ENCODE measurements at places on chromosomes 16 and 17.
A peak's percentile ranks its signal among the peaks of the same experiment; 100 is the strongest.

DNA sequence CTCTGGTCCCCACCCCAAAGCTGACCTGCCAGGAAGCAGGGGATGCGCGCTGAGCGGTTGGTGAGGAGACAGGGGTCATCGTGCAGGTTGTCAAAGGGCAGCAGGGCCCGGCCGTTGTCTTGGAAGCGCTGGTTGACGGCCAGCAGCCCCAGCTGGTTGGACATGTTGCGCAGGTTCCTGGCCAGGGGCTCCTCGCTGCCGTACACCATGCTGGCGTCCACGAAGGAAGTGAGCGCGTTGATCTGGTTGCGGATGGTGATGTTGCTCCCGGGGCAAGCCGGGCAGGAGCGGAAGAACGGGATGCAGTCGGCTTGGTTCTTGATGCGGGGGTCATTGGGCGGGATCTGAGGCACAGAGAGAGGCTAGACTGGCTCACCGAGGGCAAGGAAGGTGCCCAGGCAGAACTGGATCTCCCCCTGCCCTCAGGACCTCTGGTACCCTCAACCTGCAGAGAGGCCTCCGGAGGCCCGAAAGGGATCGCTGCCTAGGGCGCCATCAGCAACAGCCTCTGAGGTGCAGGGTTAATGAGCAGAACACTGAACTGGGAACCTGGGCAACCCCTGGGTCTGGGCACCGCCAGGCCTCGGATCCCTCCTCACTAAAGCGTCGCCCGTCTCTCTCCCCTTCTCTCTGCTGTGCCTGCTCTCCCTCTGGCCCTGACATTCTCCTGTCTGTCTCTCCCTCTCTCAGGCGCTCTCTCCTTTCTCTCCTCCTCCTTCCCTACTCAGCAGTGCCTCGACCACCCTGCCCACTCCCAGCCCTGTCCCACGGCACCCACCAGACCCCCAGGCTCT, 2.7 kb downstream of the MPO start:
- no peak for DNase-seq

DNA sequence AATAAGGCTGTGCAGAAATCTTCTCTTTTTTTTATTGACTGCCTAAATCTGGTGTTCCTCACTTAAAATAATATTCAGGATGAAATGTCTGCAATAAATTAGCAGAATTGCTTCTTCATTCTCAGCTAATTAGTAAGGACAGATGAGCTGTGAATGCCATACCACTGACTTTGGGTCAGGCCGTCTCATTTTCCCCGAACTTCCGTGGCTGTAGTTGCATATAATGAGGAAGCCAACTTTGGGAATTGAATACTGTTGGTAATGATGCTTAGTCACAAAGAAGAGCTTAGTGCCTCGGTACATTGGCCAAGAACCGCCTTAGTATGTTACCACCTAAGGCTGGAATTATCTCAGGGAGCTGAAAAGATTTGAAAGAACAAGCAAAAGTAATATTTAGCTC, 47.6 kb downstream of the NUP93 start:
- DNase-seq = no peak

DNA sequence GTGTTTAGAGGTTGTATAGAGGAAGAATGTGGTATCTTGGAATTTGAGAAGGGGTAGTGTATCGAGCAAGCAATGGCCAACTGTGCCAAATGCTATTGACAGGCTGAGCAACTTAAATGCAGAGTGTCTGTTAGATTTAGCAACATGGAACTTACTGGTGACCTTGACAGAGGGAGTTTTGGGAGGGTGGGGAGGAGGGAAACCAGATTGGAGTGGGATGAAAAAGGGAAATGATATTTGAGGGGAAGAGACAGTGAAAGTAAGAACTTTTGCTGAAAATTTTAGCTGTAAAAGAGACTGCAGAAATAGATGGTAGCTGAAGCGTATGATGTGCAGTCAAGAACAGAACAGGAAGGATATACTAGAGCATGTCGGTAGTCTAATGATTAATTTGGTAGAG, 1.1 kb downstream of the LRRC36 start:
- no peak for DNase-seq

GRCh38 chr16:30615358-30616091, 5.3 kb upstream of the ZNF689 start:
- no peak for DNase-seq

DNA sequence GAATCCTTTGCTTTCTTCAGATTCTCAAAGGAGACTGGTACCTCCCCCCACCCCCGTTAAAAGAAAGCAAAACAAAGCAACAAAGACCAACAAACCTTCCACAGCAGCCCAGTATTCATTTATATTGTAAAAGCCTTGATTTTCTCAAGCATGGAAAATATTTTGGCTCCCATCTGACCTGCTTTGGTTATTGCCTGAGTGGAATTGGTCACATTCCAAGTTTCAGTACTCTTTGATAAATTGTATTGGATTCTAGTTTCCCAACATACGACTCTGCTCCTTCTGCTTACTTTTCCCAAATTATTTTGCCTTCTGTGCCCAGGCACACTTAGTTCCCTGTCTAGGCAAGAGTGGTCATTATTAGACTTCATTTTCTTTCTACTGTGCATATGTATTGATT, 1.3 kb downstream of the ABCC11 start:
- no peak for DNase-seq

GRCh38 chr16:46885960-46886763, 2.0 kb downstream of the GPT2 start:
- DNase-seq = no peak

- DNase-seq = no peak
These were observed 515.0 kb downstream of the TMEM114 start for GRCh38 chr16:8075271-8075670.

DNA sequence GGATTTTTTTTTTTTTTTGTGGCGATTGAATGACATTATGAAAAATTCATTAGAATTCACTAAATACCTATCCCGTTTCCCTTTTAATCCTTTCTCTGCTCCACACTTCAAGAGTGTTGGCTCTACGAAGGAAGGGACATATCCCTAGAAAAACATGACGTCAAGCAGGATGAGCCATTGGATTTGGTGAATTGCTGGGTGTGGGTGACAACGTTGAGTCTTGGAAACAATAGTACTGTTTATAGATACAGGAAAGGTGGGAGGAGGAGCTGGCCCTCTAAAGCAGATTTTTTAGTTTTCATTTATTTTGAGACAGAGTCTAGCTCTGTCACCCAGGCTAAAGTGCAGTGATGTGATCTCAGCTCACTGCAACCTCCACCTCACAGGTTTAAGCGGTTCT, 167.6 kb upstream of the FAM20A start:
- no peak for DNase-seq

DNA sequence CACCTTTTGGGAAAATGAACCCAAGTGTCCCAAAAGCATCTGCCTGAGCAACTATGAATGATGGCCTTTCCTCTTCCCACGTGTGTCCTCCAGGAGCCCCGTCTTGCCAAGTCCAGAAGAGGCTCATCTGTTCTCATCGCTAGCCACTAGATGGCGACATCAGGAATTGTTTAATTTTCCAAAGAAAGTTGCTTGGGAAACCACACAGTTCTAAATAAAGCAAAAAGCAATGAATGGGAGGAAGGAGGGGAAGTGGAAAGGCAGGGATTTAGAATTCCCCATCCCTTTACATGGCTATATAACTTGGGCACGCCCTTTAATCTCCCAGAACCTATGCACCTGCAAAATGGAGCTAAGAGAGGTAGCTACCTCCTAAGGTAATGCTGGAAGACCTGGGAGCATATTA, 9.0 kb upstream of the CDH5 start:
- DNase-seq = peak; percentile 57

DNA sequence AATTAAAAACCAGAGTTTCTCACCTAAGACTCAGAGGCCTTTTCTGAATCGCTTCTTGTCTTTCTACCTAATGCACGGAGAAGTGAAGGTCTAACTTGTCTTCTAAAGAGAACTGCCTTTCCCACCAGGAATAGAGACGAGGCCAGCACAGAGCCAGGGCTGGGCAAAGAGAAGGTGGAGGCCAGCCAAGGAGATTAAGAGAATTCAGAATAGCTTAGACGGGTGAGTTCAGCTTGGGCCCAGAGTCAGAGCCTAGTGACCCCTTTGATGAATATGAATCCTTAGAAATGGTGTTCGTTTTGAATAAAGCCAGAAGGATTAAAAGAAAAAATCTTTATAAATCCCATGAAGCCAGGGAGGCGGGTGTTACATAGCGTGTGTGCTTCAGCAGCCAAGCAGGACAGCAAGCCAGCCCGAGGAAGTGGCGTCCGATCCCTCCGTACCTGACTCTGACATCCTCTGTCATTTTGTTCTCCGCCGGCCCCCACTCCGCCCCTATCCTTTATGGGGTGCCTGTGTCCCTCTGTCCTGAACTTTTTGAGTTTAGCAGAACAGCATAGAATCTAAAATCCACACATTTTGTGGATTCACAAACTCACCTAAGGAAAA, 7.4 kb downstream of the GSG1L2 start:
- no peak for DNase-seq

GRCh38 chr17:2462481-2462880, 49.2 kb downstream of the METTL16 start:
- no peak for DNase-seq

DNA sequence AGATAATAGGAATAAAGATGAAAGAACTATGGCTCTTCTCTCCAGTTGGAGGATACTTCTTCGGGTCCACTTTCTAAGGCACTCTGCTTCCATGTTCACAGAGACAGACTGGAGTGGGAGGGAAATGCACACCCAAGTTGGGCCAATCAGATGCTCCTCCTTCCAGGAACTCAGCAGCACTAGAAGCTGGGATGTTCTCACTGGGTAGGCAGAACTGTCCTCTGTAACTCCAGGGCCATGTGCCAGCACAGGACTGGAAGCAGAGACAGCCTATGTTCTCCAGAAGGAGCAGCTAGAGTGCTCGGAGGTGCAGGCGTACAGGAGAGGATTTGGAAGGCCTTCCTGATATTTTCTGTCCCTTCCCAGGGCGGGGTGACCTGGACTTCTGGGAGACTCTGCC, 49.9 kb upstream of the SREBF1 start:
- DNase-seq = no peak

- DNase-seq = no peak
These were observed 464.0 kb downstream of the TMEM114 start for GRCh38 chr16:8126313-8126712.

GRCh38 chr17:76166906-76167305, 25.9 kb upstream of the FOXJ1 start:
- DNase-seq = no peak

- DNase-seq = no peak
These were observed 15.7 kb downstream of the CRLF3 start for GRCh38 chr17:30808785-30809286.

- no peak for DNase-seq
These were observed at the start of gene SDR42E2 for GRCh38 chr16:22161999-22162655. Gene SDR42E2, plus strand, starts transcription at chr16:22162506. Its CDS starts 3,077 bp downstream, at chr16:22165583.

DNA sequence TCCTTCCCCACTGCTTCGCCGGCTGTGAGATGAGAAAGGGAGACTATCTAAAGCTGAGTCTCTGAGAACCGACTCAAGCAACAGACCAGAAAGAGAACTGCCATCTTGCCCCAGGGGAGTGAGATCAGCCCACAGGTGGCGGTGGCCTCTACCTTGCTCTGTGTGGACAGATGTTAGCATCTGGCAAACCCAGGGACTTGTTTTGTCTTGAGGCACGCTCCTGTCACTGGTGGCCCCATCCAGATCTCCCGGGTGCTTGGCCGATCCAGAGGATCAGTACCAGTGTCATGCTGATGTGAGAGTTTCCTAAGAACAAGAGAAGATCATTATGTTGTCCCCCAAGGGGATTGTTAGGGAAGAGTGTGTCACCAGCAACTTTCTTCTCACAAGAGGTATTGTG, 101.4 kb downstream of the CACNG3 start:
- DNase-seq = no peak

DNA sequence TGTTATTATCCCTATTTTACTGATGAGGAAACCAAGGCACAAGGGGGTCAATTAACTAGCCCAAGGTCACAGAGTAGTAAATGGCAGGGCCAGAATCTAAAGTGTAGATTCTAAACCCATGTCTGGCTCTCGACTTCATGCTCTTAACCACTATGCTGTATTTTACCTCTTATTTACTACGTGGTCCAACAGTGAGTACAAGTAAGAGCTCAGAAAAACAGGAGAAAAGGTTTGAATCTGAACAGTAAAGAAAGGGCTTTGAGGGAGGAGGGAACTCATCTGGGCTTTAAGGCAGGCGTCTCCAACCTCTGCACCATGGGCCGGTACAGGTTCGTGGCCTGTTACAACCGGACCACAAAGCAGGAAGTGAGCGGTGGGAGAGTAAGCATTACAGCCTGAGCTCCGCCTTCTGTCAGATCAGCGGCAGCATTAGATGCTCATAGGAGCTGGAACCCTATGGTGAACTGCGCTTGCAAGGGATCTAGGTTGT, 62.9 kb downstream of the SMURF2 start:
- no peak for DNase-seq

DNA sequence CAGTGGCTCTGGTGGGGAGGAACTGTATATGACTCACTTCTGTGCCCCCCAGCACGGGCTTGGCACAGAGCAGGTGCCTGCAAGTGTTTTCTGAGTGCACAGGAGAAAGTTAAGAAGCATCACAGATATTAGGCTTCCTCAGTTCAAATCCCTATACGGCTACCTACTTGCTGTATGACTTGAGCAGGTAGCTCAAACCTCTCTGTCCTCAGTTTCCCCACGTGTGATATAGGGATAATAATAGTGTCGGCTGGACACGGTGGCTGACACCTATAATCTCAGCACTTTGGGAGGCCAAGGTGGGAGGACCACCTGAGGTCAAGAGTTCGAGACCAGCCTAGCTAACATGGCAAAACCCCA, 95.7 kb downstream of the C16orf78 start:
- DNase-seq = no peak

DNA sequence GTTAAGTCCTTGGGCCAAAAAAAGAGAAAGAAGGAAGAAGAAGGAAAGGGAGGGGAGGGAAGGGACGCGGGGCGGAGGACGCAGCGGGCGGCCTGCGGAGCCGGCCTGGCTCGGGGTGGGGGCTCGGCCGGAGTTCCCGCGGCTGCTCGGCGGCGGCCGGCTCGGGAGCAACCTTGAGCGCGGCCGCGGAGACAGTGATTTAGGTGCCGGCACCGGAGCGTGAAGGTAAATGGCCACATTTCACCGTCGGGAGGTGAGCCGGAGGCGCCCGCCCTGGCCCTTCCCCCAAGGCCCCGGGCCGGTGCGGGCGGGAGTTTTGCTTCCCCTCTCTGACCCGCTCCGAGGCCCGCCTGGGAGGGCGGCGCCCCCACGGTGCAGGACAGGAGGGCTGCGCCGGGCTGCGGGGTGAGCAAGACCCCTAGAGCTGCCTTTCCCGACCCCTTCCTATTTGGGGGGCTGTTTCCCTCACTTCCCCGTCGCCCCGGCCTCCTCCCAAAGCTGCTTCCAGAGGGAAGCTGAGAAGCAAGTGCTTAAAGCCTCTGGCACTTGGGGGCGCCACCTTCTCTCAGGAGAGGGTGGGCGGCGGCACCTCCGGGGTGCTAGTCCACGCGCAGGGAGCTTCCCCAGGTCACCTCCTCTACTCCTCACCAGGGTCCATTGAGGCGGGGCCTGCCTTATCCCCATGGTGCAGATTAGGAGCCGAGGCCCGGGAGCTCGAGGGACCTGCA, 56.5 kb downstream of the MRM1 start:
- DNase-seq = no peak

GRCh38 chr17:9020824-9021157, 519 bp upstream of the NTN1 start:
- no peak for DNase-seq

- no peak for DNase-seq
These were observed 59.3 kb upstream of the CORO6 start for GRCh38 chr17:29682054-29682453.
